ENCODE measurements at places on chromosomes 11 and 22.

DNA sequence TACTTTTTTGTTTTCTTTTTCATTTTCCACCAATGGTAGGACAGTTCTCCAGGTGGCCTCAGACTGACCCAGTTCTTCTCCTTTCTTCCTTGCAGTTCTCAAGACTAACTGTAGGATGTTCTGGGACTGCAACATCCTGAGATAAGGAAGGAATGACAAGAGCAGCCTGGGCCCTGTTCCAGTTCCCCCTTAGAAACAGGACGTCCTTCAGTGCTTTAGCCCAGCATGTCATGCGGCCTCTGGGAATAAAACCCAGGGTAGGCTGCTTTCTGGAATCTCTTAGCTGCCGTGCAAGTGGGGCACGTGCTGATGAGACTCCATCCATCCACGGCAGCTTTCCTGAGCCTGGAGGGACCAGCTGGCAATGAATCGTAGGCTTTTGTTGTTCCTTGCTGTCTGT lies 24.0 kb upstream of the CADM1 start:
- no peaks in the 10 kb centered on the region for H3K27me3 ChIP-seq
- DNase-seq: no peak
- H3K4me3 ChIP-seq: no peak overlapping the region
- no peak overlapping the region for H3K27ac ChIP-seq
- H3K36me3 ChIP-seq: no peaks in the 10 kb centered on the region

GRCh38 chr11:85663080-85663752 lies 1.7 kb downstream of the CREBZF start:
- H3K36me3 ChIP-seq: peaks cover 56% of the 10 kb centered on the region
- peak overlapping the region; percentile 99 for H3K27ac ChIP-seq
- H3K27me3 ChIP-seq: no peaks in the 10 kb centered on the region
- peak overlapping the region; percentile 98 for H3K4me3 ChIP-seq
- peaks cover 45% of the 10 kb centered on the region for H3K4me1 ChIP-seq

DNA sequence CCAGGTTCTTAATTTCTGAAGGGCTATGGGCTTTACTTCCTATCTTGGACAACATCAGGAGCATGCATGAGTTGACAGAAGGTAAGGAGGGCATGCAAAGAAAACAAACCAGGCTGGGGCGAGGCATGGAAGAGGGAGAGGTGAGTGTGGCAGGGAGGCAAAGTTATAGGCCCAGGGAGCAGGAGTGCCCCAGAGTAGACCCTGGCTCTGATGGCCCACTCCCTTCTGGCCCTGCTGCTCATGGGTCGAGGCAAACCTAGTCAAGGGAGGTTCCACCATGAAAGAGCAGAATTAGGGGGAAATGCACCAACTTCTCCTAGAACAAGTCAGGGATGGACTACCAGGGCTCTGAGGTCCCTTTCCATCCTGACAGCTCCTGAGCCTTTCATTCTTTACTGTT lies 10.2 kb downstream of the CHRNA10 start:
- no peak overlapping the region for H3K27ac ChIP-seq
- peaks cover 3% of the 10 kb centered on the region for H3K36me3 ChIP-seq
- H3K4me1 ChIP-seq: peaks cover 2% of the 10 kb centered on the region
- H3K27me3 ChIP-seq: peaks cover 3% of the 10 kb centered on the region
- H3K4me3 ChIP-seq: no peak overlapping the region

- no peaks in the 10 kb centered on the region for H3K36me3 ChIP-seq
- H3K27me3 ChIP-seq: peaks cover 4% of the 10 kb centered on the region
- H3K4me3 ChIP-seq: peak overlapping the region; percentile 93
- peak; percentile 52 for DNase-seq
- H3K4me1 ChIP-seq: peaks cover 28% of the 10 kb centered on the region
Observed at GRCh38 chr11:267491-267994, 10.7 kb upstream of the NLRP6 start.

- no peaks in the 10 kb centered on the region for H3K27me3 ChIP-seq
- no peak overlapping the region for H3K4me3 ChIP-seq
- peaks cover 18% of the 10 kb centered on the region for H3K36me3 ChIP-seq
- H3K4me1 ChIP-seq: peaks cover 3% of the 10 kb centered on the region
- no peak overlapping the region for H3K27ac ChIP-seq
Observed at GRCh38 chr11:111841370-111842053, 29.9 kb downstream of the ALG9 start.

GRCh38 chr22:30514252-30514651 lies 8.8 kb upstream of the SEC14L4 start:
- no peak for DNase-seq
- no peaks in the 10 kb centered on the region for H3K36me3 ChIP-seq
- H3K4me3 ChIP-seq: no peak overlapping the region
- no peaks in the 10 kb centered on the region for H3K4me1 ChIP-seq

DNA sequence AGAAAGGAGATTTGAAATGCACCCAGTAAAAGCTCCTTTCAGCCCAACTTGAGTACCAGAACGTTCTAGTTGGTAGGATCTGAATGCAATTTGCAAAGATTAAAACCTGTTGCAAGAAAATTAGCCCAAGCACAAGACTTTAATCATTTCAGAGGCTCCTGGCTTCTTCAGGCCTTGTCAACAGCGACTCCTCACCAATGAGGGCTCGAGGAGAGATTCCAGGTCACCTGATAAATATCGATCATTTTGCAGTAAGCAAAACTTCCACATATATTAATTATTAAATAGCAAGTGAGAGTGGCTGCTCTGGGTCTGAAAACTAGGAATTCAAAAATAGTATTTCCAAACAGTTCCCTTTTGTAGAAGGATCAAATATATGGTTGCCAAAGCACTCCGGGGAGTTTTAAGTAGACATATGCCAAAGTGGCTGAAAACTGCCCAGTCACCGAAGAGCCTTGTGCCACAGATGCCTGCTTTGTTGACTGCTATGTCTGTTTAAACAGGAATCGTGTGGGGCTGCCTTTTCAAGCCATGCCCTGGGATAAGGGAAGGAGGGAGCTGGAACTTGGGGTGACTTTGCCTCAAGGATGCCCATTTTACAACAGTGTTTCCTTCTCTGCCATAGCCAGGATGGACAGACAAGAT lies 64.0 kb downstream of the CSNK2A3 start:
- no peak for DNase-seq
- peaks cover 4% of the 10 kb centered on the region for H3K27me3 ChIP-seq
- H3K4me1 ChIP-seq: no peaks in the 10 kb centered on the region
- no peak overlapping the region for H3K4me3 ChIP-seq
- no peaks in the 10 kb centered on the region for H3K36me3 ChIP-seq

GRCh38 chr11:72493426-72494108 lies 59.2 kb upstream of the CLPB start:
- no peak overlapping the region for H3K27ac ChIP-seq
- H3K36me3 ChIP-seq: no peaks in the 10 kb centered on the region
- H3K4me3 ChIP-seq: no peak overlapping the region
- no peak for DNase-seq
- peaks cover 8% of the 10 kb centered on the region for H3K4me1 ChIP-seq

DNA sequence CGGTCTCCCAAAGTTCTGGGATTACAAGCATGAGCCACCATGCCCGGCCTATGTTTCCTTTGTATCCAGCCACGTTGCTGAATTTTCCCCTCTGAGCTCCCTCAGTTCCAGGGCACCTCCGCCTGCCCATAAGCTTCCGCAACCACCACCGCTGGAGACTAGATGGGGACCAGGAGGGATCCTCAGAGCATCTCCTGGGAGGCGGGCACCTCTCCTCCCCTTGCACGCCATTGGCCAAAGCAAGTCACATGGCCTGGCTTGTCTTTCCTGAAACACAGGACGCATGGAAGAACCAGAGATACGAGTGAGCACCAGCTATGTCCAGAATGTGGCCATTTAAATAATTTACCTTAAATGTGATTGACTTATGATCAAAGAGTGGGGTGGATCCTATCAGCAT lies 388.3 kb downstream of the BRD1 start:
- H3K27ac ChIP-seq: no peak overlapping the region
- no peaks in the 10 kb centered on the region for H3K36me3 ChIP-seq
- no peak overlapping the region for H3K4me3 ChIP-seq
- DNase-seq: no peak

DNA sequence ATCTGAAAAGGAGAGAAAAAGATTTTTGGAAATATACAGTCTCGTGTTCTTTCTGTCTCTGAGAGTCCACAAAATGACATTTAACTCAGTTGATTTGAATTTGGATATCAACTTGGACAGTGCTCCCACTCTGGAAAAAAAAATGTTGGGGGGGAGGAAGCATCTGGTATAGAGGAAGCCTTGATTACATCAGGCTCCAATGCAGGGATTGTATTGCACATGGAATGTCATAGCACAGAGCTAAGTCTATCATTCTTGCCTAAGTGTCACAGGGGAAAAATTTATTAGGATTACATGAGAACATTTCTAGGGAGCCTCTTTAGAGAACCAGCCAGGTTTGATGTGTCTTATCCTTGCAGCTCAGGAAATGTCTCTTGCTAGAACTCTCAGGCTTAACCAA lies 23.0 kb downstream of the MS4A6A start:
- H3K4me1 ChIP-seq: peaks cover 7% of the 10 kb centered on the region
- DNase-seq: no peak
- no peaks in the 10 kb centered on the region for H3K36me3 ChIP-seq
- H3K27ac ChIP-seq: no peak overlapping the region

GRCh38 chr11:64846998-64847666 lies 2.7 kb upstream of the CDC42BPG start:
- peak; percentile 84 for DNase-seq
- H3K4me3 ChIP-seq: no peak overlapping the region
- peaks cover 4% of the 10 kb centered on the region for H3K36me3 ChIP-seq
- H3K27me3 ChIP-seq: no peaks in the 10 kb centered on the region

DNA sequence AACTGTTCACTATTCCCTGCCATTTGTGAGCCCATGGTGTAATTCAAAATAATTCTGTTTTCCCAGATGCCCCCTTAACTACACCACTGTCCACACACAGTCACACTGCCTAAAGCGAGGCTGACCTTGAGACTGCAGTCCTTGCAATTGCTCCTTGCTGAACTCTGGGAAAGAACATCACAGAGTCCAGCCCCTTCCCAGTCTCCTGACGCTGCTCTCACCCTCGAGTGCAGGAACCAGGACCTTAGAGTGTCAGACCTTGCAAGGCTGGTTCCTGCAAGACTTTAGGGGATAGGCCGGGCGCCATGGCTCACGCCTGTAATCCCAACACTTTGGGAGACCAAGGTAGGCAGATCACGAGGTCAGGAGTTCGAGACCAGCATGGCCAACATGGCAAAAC lies 33.6 kb downstream of the AHNAK start:
- peaks cover 7% of the 10 kb centered on the region for H3K4me1 ChIP-seq
- peaks cover 21% of the 10 kb centered on the region for H3K36me3 ChIP-seq
- H3K27me3 ChIP-seq: peaks cover 2% of the 10 kb centered on the region
- H3K4me3 ChIP-seq: no peak overlapping the region
- DNase-seq: no peak
- H3K27ac ChIP-seq: no peak overlapping the region

GRCh38 chr11:30573951-30574350 lies 12.2 kb downstream of the MPPED2 start:
- no peaks in the 10 kb centered on the region for H3K36me3 ChIP-seq
- H3K4me1 ChIP-seq: no peaks in the 10 kb centered on the region
- no peak overlapping the region for H3K4me3 ChIP-seq
- no peak overlapping the region for H3K27ac ChIP-seq
- no peak for DNase-seq

GRCh38 chr22:49406047-49406650 lies 421.5 kb downstream of the BRD1 start:
- H3K4me1 ChIP-seq: no peaks in the 10 kb centered on the region
- H3K4me3 ChIP-seq: no peak overlapping the region
- H3K36me3 ChIP-seq: no peaks in the 10 kb centered on the region
- no peaks in the 10 kb centered on the region for H3K27me3 ChIP-seq
- no peak for DNase-seq
- no peak overlapping the region for H3K27ac ChIP-seq

DNA sequence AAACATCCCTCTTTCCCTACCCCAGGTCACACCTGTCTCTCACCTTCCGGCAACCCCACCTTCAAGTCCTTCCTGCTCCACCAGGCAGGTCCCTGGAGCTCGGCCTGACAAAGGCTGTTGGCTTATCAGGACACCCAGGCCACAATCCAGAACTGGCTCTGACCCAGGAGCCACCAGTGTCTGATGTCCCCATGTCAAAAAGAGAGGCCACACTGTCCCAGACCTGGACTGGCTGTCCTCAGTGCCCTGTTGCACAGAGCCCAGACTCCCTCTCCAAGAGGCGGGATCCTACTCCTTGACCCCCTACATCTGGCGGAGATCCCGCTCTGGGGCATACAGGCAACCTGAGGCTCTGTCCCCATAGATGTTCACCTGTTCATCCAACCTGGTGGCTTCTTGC lies 116.0 kb downstream of the MN1 start:
- H3K27ac ChIP-seq: no peak overlapping the region
- no peaks in the 10 kb centered on the region for H3K36me3 ChIP-seq
- no peak overlapping the region for H3K4me3 ChIP-seq

DNA sequence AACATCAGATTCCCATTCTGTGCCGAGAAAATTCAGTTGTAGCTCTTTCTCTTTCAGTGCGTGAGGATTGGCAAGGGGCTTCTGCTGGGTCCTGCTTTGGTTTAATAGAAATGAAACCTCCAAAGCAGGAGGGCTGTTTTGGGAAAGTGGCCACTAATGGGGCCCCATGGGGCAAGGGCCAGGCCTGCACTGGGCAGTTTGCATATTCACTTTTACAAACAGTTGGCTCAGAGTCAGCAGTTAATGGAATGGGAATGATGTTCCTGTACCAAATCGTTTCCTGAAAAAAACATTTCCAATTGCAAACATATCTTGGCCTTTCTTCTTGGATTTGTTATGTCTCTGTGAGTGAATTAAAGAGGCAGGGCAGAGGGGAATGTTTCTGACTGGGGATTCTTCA lies 92.1 kb downstream of the PARVA start:
- H3K27ac ChIP-seq: no peak overlapping the region
- H3K4me1 ChIP-seq: no peaks in the 10 kb centered on the region
- H3K27me3 ChIP-seq: peaks cover 6% of the 10 kb centered on the region

DNA sequence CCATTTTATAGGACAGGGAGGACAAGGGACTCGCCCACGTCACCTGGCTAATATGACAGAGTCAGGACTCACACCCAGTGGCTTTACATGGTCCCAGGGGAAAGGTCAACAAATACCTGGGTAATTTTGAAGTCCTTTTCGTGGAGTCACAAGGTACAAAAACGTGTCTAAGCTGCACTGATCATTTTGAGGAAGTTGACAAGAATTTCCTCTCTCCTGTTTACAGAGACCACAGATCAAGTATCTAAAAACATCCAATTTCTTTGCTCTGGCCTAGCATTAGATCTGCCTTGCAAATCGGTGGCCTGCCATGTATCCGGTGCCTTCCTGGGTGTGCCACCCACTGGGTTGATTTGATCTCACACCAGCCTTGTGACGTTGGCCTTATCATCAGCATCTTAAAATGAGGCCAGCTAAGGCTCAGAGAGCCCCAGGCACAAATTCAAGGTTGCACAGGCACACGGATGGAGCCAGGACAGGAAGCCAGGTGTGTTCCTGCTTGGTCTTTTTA lies 17.6 kb downstream of the GDPD5 start:
- peak overlapping the region; percentile 91 for H3K27ac ChIP-seq
- peak; percentile 20 for DNase-seq
- H3K4me3 ChIP-seq: peak overlapping the region; percentile 66
- H3K36me3 ChIP-seq: no peaks in the 10 kb centered on the region
- no peaks in the 10 kb centered on the region for H3K27me3 ChIP-seq
